ENCODE measurements at places on chromosomes 12 and 14.

DNA sequence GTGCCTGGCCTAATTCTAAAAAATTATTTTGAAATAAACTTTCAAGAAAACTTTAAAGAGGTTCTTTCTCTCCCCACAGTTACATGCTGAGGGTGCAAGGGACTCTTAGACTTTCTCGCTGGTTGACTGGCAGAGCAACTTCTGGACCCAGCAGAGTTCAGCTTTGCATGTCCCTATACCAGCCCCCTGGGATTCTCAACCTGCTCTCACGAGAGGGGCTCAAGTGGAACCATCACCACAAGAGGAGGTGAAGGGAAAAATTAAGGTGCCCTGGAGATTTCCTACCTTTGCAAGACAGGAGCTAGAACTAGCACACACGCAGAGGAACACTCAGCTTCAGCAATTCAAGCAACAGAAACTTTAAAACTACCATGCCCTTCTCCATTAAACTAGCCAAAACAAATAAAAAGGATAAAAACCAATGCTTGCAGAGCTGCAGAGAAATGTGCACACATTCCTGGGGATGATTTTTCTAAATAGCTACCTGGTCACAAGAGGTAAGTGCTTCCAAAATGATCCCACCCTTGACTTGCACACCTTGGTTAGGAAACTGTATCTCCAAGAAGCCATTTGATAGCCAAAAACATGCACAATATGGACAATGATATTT, 2.5 kb downstream of the HVCN1 start:
- DNase-seq: no peak

DNA sequence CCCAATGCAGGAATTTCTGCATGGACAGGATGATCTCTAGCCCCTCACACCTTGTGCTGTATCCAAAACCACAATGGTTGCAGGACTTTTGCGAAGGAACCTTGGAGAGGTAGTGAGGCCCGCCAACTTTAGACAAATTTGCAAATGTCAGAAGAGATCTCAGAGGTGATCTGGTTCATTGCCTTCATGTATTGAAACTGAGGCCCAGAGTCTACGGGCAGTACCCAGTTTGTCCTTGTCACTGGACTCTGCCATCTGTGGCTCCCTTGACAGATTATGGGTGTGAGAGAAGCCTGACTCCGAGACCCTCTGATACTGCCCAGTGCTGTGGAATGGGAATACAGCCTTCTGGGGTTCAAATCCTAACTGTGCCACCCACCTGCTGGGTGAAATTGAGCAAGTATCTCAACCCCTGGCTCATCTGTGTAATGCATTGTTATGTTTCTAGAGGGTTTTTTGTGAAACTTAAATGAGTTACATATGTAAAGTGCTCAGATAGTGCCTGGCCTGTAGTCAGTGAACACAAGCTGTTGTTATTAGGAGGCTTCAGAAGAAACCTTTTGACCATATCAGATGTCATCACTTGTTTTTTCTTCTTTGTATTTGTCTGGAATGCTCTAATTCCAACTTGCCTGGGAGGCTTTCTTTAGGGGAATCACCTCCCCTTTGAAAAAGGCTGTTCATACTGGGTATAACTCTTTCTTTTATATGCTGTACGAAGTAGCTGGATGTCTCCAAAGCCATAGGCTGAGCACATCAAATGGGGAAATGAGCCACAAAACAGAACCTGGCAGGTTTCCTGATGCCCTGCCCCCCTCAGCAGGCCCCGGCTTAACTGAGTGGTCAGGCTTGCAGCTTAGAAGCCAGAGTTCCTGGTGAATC, 71.4 kb upstream of the SRSF5 start:
- no peak for DNase-seq

DNA sequence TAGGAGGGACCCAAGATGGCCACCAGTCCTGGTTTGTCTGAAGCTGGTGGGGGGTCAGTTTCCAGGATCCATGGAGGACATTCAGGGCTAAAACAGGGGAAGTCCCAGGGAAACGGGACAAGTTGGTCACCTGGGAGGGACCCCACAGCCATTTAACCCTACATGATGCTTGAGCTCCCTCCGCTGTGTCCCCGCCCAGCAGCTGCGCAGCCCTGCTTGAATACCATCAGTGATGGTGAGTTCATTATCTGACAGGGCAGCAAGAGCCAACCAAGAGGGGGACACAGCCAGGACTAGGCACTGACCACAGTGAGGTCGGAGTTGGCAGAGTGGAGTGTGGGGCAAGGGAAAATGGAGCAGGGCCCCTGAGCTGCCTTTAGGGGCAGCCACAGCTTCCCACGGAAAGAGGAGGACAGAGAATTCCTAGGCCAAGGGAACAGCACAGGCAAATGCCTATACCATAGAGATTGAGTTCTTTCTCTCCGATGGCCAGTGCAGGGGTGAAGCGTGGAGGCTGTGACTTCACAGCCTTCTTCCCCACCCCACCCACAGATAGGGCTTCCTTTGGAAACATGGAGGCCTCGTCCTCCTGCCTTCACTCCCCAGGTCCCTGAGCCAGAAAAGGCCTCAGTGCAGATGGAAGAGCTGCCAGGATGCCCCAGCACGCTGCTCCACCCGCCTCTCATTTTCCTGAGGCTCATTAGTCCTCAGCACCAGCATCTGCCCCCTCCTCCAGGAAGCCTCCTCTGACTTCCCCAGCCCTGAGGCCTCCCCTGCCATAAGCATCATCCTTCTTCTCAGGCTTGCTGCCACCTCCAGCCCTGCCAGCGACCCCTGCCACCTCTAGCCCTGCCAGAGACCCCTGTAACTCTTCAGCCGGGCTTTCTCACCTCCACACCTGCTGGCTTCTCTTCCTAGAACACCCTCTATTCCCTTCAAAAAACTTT, 51.4 kb downstream of the CYP46A1 start:
- no peak for DNase-seq

GRCh38 chr12:121992059-121992879, 29.4 kb upstream of the BCL7A start:
- DNase-seq: peak; percentile 91

DNA sequence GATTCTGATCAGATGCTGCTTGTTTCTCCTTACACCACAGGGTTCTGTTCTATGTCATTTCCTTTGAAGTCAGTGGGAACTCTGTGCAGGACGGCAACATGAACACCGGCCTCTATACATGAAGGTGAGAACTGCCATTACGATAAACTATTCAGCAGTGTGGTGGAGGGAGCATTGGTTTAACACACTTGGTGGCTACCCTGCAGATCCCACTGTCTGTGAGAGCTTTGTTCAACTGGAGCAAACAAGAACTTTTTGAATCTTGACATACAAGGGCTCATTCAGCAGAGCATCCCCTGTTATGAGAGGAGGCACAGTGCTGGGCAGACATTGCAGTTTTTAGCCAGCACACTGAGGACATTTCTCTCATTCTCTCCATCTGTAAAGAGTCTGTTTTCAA, 10.7 kb upstream of the FRS2 start:
- no peak for DNase-seq

DNA sequence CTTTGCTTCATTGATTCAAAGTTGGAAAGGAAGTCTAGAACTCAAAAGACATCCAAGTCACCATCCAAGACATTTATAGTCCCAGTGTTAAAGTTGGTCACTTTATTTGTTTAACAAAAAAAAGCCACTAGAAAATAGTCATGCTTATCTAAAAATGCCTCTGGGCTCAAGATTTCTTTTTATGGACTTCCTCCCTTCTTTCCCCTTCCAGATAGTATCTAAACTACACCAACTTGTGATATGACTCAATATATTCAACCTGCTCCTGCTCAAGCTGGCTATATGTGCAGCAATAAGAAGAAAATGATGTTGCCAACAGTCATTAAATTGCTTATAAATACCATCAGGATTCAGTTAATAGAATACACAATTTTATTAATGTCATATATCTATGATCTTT, 1177.1 kb downstream of the FLRT2 start:
- no peak for DNase-seq

DNA sequence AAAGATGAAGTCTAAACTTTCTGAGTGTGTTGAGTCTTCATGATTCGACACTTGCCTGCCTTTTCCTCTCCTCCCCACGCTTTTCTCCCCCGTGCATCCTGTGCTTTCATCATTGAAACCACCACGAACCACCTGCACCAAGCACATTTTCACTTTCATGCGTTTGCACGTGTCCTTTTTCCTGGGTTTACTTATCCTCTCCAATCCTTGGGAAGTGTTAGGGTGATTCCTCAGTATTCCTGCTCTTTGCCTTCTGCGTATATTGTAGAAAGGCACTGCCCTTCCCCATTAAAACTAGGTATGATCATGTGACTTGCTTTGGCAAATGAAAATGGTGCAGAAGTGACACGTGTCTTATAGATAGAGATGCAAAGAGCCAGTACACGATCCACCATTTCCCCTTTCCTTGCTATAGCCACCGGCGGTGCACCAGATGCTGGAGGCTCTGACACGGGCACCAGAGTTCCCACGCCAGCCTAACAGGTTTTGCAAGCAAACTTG, 106.6 kb downstream of the BRMS1L start:
- DNase-seq: no peak

- no peak for DNase-seq
These were observed 188.9 kb downstream of the TMX1 start for GRCh38 chr14:51428981-51429380.

DNA sequence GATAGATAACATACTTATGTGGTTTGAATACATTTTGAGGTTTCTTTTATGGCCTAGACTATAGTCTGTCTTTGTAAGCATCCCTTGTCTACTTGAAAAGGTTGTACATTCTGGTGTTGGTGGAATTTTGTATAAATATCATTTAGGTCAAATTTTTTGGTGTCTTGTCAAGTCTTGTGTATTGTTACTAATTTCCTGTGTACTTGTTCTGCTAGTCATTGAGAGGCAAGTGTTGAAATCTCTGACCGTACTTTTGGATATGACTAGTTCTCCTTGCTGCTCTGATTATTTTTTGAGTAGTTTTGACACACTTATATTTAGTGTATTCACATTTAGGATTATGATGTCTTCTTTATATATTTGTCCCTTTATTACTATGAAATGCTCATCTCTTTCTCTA, 219.6 kb downstream of the CCDC91 start:
- DNase-seq: no peak

DNA sequence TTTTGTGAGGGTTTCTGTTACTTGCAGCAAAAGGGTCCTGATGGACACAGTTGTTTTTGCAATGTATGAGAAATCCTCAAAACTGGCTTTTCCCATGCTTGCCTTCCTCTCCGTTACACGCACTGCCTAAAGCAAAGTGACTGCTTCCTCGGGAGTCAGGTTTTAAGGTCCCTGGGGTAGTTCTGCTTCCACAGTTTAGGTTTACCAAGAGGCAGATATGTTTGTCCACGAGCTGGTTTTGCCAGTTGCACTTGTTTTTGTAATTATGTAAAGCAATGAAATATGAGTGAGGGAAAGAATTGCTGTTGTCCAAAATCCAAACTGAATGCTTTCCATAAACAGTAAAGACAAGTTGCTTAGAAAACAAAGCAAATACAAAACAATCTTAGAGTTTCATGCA, 290.7 kb upstream of the AMIGO2 start:
- DNase-seq: no peak

- no peak for DNase-seq
These were observed 40.0 kb upstream of the DAAM1 start for GRCh38 chr14:59148334-59148900.

DNA sequence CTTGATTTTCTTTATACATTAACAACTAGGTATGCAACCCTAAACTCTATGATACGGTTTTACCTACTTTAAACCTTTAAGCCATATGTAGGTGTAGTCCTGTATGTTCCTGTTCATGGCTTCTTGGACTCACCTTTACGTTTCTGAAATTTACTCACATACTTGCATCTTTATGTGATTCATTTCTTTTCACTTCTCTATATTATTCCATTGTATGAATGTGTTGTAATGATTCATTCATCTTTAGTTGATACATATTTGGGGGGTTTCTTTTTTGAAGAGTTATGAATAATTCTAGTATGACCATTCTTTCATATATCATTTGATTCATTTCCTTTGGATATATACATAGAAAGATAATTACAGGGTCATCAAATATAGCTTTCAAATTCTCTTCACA, 2.4 kb upstream of the TAS2R50 start:
- no peak for DNase-seq

GRCh38 chr12:75488553-75488952, 8.0 kb downstream of the GLIPR1 start:
- DNase-seq: no peak

GRCh38 chr14:100903134-100903468, 421 bp downstream of the RTL1 start:
- DNase-seq: no peak

GRCh38 chr12:76346798-76347420, 1.3 kb downstream of the BBS10 start:
- DNase-seq: peak; percentile 57

- no peak for DNase-seq
These were observed 35.2 kb upstream of the KITLG start for GRCh38 chr12:88615490-88615889.

DNA sequence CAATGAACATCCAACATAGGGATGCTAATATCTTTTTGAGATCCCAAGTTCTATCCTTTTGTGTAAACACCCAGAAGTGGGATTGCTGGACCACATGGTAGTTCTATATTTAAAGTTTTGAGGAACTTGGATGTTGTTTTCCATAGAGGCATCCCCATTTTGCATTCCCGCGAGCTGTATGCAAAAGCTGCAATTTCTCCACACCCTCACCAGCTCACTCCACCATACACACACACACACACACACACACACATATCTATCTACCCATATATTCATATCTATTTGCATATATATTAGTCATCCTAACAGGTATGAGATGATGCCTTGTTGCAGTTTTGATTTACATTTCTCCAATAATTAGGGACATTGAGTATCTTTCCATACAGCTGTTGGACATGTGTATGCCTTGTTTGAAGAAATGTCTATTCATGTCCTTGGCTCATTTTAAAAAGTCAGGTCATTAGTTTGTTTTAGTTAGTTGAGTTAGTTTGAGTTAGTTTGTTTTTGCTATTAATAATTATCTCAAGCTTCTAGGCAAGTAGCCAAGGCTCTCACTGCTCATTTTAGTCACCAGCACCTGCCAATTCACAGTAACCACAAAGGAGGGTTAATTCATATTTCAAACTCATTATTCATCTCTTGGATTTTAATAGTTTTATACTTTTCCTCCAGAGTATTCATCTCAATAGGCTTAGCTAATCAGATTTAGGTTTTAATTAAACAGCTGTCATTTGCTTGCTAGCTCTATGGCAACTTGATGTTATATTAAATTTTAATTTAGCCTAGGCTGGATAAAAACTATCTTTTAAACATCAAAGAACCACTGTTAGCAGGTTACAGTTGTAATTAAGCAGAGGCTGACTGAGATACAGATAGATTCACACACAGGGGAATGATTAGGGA, 1435.9 kb upstream of the TMEM132C start:
- DNase-seq: no peak

GRCh38 chr12:131991816-131992430, 42.2 kb downstream of the EP400 start:
- DNase-seq: no peak

DNA sequence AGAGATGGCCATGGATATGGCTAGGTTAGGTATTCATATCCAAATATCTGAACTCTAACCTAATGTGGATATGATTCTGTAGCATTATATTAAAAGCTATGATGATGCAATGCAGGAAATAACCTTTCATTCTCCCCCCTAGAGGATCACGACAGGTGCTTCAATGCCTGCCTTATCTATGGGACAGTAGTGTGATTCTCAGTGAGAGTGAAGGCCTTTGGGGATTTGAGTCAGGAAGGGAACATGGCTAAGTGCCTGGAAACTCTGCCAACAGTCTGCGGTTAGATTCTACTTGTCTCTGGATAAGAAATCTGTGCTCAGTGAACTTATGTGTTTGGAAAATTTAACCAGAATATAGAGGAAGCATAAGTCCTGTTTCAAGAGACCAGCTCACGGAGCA, 81.8 kb downstream of the SLC38A1 start:
- DNase-seq: peak; percentile 16

- DNase-seq: no peak
These were observed 1.1 kb downstream of the IFNG start for GRCh38 chr12:68158432-68158831.

- no peak for DNase-seq
These were observed 270.6 kb downstream of the TTC8 start for GRCh38 chr14:89095036-89095435.
